AG20443 (cell line): ENCODE measurements at places on chromosomes 5 and 9.

DNA sequence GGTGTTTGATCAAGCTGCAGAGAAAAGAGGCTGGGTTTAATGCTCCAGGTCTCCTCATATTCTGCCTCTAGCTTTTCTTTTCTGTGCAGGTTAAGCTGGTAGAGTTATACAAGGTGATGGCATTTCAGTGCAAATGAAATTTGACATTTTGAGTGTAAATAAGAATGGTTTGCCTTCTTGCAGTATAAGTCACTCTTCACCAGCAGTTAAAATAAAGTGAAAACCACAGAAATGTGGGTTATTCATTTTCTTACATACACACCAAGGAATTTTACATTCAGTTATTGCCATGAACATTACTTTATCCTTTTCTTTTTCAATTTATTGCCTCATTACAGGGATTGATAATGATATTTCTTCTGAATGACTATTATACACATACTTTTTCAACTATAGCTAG, 337.5 kb upstream of the PCSK5 start:
- peak; percentile 21 for DNase-seq

GRCh38 chr5:56569076-56569475, 246.3 kb upstream of the MAP3K1 start:
- DNase-seq, result no peak

DNA sequence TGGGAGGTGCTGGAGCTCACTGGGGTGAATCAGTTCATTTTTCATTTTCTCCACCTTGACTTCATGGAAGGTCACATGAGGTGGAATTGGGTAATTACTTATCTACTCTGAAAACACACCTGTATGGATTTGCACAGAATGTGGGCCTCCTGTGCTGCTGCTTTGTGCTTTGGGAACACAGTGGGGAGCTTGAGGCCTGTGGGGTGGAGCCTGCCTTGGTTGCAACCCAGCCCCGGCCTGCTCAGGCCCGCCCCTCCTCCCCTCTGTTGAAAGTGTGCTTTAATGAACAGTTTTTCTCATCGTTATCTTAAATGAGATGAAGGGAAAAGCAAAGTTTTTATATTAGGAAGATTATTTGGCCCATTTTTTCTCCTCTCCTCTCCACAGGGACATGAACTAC, 28.5 kb upstream of the DMRT3 start:
- no peak for DNase-seq

- no peak for DNase-seq
These were observed 40.7 kb upstream of the LCP2 start for GRCh38 chr5:170338291-170338690.

DNA sequence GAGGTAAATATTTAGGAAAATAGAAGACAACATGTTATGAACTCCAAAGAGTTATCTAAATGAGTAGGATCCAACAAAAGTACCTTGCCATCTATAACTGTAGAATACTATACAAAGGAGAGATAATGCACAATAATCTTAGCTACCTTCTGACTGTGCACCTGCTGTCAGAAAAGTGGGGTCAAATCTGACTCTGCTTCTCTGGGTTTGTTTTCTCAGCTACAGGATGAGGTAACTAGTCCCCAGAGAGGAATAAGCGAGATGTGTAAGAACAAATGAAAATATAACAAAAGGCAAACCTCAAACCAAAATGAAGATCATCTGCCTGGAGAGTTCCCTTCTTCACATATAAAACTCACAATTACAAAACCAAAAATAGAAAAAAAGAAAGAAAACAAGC, 204.8 kb downstream of the DCP2 start:
- DNase-seq, result no peak

DNA sequence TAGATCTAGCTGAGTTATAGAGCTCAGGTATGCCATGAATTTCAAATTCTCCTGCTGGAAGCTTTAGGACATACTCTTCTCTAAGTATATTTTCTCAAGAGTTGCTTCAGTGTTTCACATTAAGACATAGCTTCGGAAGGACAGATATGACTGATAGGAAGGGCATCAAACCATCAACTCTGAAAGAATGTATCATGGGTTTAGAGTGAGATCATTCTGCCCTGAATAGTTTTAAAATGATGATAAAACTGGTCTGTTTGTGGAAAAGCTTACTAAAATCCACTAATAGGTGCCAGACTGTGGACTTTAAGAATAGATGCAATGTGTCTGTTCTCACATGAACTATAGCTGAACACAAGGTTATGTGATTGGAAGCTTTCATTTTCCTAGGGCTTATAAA, 8.4 kb downstream of the SPEF2 start:
- peak; percentile 19 for DNase-seq

DNA sequence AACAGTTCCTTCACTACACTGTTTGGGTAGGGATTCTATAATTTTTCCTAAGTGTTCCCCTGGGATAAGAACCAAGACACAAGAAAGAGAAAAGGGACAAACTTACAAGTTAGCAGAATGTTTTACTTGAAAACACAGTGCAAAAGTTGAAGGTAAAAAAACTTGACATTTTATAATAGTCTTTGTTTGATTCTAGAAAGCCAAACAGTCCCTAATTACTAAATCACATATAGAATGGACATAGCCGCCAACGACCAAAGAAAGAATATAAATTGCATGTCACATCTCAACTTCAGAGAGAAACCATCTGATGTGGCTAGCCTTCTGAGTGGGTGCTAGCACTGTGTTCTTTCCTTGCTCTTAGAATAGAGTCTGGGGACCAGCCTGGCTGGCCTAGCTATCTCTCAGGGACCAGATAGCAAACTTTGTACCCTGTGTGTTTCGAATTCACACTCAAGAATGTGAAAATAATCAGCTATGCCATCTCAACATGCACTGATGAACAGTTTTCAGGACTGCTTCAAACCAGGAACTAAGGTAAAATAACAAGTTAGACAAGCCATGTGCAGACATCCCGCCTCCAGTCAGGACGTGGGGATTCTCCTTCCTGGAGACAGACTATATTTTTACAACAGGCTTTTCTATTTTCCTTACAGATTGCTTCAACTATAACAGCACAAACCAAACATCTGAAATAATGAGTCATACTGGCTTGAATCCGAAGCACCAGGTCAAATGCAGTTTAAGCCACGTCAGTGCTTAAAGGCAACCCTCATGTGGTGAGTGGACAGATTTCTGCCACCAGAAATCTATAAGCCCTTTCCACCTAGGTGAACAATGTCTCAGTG, 53.7 kb downstream of the LHFPL2 start:
- DNase-seq, result peak; percentile 88

GRCh38 chr9:6894135-6894534, 136.4 kb downstream of the KDM4C start:
- no peak for DNase-seq

DNA sequence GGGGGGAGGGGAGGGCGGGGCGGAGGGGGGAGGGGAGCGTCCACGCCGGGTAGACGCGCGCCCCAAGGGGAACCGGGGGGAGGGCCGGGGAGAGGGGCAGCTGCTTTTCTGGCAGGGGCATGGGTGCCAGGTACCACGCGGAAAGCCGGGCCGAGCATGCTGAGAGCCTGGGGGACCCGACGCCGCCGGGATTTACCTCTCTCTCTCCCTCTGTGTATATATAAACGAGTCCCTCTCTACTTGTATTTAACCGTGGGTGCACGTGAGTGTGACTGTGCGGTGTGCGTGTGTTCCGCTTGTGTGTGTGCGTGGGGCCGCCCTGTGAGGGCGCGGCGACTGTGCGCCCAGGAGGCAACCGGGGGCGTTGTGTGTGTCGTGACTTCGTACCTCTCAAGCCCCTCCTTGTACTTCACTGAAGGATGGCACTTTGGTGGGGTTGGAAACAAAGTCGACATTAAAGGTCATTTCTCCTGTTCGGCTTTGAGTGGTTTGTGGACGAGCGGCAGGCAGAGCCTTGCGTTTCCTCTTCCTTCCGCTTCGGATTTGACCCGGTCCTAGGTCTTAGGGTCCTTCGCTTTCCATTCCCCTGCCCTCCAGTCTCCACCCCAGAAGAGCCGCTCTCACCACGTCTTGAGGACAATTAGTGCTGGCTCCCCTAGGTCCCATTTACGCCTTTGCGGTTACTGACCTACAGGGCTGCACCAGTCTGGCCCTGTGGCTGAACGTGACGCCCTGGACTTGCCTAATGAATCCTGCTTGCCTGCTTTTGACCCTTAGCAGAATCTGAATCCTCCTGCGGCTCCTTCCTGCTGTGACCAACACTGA, 36.2 kb upstream of the TTC1 start:
- no peak for DNase-seq

DNA sequence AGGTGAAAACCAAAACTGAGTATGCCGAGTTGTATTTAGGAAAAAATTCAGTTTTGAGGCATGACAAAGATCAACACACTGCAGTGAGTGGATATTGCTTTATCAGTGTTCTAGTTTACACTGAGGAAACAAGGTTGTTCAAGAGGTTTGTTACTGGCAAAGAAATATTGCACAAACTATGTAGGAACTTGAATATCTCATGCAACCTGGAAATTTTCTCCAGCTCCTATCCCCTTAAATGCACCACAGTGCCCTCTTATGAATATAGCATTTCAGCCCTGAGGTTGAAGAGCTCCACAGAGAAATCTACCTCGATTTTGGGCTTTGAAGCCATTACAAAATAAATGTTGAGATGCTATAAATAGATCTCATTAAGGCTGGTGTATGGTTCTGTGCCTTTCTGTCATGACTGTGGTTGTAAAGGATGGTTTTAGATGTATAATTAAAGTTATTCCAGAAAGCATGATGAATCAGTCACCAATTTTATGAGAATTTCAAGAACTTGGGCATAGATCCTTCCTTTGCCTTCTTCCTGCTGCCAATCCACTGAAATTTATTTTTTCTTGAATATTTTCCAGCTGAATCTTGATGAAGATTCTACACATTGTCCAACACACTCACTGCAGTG, 159.3 kb downstream of the SPATA31D1 start:
- DNase-seq, result no peak

DNA sequence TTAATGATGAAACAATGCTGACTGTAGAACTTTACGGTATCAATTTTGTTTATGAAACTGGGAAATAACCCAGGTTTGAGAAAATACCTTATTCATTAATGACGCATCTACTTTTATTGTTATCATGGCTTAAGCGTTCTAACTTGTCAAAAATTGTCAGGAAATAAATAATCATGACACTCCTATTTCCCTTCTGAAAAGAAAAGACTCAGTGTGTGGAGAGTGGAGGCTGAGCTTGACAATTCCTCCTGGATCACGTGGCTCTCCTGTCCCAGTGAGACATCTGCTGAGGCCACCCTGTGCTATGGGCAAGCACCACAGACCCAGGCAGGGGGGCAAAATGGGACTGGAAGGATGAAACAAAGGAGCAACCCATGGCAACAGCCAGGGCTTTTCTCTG, 466.4 kb downstream of the ZNF608 start:
- no peak for DNase-seq

- DNase-seq, result no peak
These were observed 57.2 kb upstream of the HAPLN1 start for GRCh38 chr5:83777856-83778255.

DNA sequence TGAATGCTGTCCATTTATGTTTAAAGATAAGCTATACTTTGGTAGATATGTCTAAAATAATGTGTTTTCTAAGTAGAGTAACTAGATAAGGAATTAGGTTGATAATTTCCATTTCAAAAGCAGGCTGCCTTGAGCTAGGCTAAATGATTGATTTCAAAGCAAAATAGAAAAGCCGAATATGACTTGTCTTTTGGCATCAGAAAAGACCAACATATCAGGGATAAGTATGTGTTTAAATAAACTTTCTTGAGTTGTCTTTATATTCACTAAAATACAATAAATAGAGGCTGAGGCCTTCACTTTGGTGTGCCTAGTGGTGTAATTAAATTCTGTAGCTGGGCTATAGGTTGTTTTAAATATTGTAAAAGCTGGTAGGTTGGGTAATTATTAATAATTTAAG, 569.0 kb downstream of the TAF11L14 start:
- no peak for DNase-seq
